ENCODE measurements at places on chromosomes 2 and 18.

- DNase-seq, result no peak
Observed at GRCh38 chr2:64516651-64517510, 7.2 kb upstream of the AFTPH start.

GRCh38 chr2:8413589-8414135 lies 268.2 kb upstream of the ID2 start:
- DNase-seq, result no peak

DNA sequence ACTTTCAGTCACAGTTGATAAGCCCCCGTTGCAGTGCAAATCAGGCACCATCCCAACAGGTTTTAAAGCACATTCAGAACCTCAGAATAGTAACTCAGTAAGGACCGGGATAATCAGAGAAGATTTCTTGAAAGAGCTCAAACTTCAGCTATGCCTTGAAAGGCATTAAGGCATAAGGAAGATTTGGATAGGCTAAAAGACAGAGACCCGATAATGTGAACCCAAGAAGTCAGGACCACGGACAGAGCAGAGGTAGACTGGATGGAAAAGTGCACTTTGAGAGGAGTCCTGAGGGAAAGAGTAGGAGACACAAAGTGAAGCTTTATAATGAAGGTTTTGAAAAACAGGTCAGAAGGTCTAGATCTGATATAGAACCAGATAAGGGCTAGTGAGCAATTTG lies 36.9 kb upstream of the KLF7 start:
- DNase-seq, result no peak

GRCh38 chr2:76867854-76868253 lies 654.3 kb downstream of the LRRTM4 start:
- no peak for DNase-seq

DNA sequence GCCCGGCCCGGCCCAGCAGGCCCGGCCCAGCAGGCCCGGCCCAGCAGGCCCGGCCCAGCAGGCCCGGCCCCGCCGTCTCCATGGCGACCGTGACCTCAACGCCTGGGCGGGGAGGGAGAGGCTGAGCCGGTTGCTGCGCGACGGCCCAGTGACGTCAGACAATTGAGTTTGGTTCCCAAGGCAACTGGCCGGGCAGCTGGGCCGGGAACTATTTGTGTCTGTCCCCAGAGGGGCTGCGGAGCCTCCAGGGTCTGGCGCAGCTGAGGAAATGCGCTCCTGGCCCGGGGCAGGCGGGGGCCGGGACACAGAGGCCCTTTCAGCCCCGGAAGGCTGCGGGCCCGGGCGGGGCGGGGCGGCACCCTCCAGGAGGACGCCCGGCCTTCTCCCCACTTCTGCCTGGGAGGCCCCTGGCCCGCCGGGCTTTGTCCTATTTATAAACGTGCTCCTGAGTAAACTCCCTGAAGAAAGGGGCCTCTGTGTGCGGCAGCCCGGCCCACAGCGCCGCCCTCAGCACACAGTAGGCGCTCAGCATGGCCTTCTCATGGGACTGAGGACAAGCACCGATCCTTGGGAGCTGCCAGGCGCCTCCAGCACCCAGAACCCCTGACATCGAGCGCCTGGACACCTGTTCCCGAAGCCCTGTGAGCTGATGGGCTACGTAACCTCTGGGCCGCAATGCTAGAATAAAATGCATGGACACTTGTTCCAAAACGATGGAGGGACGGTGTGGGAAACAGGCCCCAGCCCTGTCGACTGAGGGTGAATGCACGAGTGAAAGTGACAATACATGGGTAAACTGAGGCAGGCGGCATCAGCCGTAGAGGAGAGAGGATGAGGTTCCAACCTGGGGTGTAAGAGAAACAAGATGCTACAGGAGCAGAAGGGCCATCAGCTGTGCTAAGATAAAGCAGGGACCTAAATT lies 12.3 kb downstream of the TEX44 start:
- DNase-seq, result peak; percentile 83

- DNase-seq, result no peak
Observed at GRCh38 chr2:105294844-105295481, 34.6 kb downstream of the TGFBRAP1 start.

DNA sequence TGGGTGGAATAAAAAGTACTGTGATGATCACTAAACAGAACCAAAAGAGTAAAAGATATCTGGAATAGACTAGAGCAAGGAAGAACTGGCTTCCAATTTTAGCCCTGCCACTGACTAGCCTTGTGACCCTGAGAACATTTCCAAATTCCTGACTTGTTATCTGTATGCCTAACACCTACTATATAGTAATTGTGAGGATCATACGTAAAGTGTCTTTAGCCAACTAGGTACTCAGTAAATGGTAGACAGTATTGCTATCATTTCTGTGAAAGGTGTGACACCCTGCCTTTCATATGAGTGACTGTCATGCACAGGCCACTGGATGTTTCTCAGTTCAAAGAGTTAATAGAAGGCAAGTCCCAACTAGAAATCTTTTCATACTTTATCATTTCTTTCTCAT lies 29.8 kb downstream of the CYTIP start:
- no peak for DNase-seq

DNA sequence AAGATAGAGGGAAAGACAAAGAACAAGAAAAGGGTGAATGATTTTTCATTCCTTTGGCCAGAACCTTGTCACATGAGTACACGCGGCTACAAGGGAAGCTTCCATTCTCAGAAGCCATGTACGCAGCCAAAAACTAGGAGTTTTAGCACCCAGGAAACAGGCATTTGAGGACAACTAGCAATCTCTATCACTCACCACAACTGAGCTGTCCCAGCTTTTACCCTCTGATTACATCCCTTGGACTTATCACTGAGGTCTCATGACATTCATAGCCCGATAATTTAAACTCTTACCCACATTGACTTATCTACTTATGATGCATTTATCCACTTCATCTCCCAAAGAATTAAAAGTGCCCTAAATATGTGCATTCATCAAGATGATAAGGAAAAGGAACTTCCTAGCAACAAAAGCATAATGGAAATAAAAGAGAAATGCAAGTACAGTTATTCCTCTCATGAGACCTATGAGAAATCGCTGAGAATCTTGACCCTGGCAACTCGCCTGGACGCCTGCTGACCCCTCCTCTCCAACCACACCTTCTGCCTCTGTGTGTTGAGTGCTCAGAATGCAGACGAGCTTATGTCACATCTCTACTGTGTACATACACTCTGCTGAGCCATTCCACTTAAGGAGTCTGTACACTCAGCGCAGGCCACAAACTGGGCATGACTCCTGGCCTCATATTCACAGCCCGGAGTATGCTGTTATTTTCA lies 28.7 kb upstream of the MFSD6 start:
- no peak for DNase-seq

- DNase-seq, result no peak
Observed at GRCh38 chr2:28544036-28544346, 48.1 kb downstream of the PLB1 start.

DNA sequence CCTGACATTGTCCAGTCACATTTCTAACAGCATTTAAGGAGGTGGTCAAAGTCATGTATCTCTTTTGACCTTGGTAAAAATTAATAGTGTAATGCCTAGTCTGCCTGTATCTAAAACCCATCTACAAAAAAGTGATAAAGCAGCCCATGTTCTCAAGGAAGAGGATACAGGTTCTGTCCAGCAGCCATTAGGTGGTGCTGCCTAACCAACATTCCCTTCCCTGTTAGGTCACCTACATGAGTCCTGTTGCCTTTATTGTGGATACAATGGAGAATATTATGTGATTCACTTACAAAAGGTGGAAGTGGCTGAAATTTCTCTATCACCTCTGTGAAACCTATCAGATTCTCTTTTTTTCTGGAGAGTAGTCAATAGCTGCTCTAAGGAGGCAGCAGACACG lies 52.5 kb downstream of the AQP4 start:
- DNase-seq, result no peak

DNA sequence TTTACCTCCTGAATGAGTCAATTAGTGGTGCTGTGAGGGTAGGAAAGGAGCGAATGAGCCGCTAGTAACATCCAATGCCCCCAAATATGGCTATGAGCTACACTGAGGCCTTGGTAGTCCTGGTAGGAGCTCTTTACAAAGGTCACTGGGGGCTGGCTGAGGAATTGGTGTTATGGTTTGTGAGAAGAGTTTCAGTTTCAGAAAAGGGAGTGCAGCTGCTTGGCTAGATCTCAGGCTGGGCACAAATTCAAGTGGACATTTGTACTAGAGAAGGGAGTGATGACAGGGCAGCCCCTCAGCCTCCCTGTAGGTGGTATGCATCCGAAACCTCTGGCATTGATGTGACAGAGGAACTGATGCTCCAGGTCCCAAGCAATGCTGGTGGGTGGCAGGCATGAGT lies 13.9 kb upstream of the PAIP2B start:
- no peak for DNase-seq
